ENCODE measurements at places on chromosomes 1 and 21.
A peak's percentile ranks its signal among the peaks of the same experiment; 100 is the strongest.

GRCh38 chr1:183186841-183187240, 777 bp downstream of the LAMC2 start:
- DNase-seq: no peak

DNA sequence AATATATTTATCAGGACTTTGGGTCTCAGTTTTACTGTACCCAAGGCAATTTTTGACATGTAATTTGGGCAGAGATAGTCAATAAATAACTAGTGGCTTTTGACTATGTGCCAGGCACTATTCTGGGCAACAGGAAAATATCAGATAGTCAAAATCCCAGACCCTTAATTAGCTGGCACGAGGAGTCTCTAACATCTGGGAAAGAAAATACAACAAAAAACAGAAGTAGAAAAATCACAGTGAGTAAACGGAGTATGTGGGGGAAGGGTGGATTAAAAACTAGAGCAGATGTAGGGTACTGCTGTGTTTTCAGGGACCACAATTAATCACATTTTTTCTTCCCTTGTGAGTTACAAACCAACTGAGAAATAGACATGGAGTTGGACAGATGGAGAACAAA, 217.8 kb downstream of the NCAM2 start:
- DNase-seq: no peak

- DNase-seq: peak; percentile 59
Observed at GRCh38 chr1:101357444-101357986, 120.7 kb downstream of the S1PR1 start.

DNA sequence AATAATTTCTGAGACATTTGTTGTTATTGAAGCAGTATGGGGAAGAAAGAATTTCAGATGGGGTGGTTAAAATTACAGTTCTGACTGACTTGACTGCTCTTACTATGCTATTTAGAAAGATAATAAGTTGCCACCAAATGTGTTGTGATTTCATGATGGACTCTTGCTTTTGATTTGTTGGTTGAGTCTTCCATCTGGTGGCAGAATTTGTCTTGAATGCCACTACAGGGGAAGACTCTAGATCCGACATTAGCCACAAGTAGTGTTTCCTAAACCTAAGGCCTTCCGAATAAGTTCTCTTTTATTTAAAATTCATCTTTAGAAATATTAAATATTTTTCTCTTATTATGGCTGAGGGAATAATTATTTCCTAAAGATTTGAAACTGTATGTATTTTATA, 190.9 kb upstream of the ADGRL4 start:
- peak; percentile 22 for DNase-seq

- DNase-seq: no peak
Observed at GRCh38 chr1:92848201-92848600, 16.4 kb downstream of the RPL5 start.

- no peak for DNase-seq
Observed at GRCh38 chr1:219345953-219346352, 172.3 kb downstream of the LYPLAL1 start.

GRCh38 chr1:43803105-43803504, 95.8 kb downstream of the ST3GAL3 start:
- no peak for DNase-seq

- DNase-seq: no peak
Observed at GRCh38 chr1:159854116-159854692, 8.3 kb downstream of the VSIG8 start.

- DNase-seq: no peak
Observed at GRCh38 chr1:196306421-196306820, 301.8 kb downstream of the KCNT2 start.

DNA sequence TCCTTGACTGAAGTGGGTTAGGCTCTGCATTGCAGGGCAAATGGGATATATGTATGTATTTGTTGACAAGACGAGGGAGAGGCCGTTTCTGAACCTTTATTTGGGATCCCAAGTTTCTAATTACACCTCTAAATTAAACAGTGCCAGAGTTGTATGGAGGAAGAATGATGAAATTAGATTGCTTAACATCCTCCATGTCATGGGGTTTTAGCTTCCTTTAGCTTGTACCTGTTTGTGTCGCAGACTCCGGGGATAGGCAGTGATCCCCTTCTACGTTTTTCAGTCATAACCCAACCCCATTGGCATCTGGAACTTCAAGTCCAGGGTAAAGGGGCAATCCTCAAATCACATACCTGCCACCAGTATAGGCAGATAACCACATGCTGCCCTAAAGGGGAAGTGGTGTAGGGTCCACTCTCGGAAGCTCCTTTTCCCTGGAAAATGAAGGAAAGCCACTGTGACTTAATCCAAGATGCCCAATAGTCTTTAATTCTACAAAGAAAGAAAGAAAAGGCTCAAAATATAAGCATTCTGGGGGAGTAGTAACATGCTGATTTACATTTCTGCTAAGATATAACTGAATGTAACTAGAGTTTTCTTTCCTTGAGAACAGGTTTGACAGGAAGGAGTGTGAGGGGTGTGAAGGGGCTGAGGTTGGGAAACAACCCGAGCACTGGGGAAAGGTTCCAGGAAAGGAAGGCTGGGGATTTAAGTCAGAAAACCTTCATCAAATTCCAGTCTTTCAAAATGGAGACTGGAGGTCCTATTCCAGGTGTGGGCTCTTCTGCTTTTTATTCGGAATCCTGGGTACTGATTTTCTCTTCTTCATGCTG, 77.6 kb downstream of the RGL1 start:
- DNase-seq: no peak

GRCh38 chr1:44031252-44032169, at the start of gene SLC6A9:
Gene SLC6A9 (minus strand): TSS chr1:44031462. CDS start chr1:44024277, 7,185 bp downstream.
- DNase-seq: no peak

- no peak for DNase-seq
Observed at GRCh38 chr21:29320031-29320430, 21.3 kb downstream of the BACH1 start.

GRCh38 chr1:29325675-29326074, 89.4 kb downstream of the PTPRU start:
- DNase-seq: no peak

DNA sequence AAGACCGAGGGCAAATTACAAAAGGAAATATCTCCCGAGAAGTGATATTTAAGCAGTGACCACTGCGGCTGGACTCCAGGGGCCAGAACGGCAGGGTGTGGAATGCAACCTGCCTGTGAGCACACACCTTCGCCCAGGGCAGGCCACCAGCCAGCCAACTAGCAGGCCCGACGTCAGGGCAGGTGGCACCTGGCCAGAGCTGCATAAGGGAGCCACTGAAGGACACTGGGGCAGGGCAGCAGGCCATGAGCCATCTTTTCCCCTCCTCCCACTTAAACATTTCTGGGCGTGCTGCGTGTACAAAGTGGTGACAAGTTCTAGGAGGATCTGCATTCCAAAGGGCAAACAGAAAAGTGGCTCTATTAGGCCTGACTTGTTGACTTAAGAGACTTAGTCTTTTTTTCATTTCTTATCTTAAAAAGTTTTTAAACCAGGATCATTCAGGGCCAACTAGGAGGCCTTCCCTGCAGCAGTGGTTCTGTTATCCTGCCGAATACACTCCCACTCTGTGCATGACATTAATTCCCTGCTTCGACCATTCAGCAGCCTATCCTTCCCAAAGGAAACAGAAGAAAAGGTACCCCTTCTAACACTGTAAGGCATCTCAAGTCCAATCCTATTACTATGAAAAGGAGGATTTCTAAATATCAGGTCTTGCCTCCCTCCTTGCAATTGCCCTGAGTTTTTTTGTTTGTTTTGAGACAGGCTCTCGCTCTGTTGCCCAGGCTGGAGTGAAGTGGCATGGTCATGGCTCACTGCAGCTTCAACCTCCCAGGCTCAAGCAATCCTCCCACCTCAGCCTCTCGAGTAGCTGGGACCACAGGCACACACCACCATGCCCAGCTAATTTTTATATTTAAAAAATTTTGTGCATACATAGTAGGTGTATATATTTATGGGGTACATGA, 96.3 kb downstream of the BCAR3 start:
- DNase-seq: no peak

DNA sequence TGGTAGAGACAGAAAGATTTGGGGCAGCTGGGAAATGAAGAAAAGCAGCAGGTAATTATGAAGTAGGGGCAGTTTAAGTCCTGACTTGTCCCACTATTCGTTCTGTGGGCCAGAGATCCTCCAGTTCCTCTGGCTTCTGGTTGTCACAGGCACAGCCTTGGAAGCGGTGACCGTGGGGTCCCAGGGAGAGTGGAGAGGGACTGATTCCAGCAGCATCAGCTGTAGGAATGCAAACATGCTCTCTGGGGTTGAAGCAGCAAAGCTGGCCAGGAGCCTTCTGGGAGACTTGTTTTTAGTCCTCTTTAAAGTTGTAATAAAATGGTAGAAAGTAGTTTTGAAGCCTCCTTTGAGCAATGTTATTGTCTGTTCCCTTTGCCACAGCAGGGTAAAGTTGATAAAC, 488.0 kb downstream of the LMO4 start:
- DNase-seq: no peak

- DNase-seq: no peak
Observed at GRCh38 chr1:208950206-208950605, 633.3 kb upstream of the CAMK1G start.

DNA sequence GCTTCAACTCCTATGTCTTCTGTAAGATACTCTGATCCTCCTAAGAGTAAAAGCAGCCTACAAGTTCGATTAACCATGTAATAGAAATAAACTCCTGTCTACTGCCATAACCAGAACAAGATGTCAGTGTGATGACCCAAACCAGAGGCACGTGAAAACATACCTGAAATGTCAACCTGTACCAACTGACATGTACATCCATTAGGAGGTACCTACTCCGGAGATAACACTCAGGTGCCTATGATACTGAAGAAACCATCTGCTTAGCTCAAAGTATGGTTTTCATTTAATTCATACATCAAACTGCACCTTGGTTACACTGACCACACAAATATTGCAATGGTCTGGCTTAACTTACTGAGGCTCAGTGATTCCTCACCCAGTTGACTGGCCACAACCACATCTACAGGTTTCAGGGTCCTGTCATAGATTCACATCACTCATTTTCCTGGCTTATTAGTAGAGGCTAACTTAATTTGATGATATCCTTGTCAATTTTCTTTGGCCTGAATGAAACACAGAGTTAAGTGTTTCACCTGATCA, 4.4 kb downstream of the ITPKB start:
- no peak for DNase-seq

GRCh38 chr1:48079096-48079495, 81.9 kb upstream of the TRABD2B start:
- no peak for DNase-seq

DNA sequence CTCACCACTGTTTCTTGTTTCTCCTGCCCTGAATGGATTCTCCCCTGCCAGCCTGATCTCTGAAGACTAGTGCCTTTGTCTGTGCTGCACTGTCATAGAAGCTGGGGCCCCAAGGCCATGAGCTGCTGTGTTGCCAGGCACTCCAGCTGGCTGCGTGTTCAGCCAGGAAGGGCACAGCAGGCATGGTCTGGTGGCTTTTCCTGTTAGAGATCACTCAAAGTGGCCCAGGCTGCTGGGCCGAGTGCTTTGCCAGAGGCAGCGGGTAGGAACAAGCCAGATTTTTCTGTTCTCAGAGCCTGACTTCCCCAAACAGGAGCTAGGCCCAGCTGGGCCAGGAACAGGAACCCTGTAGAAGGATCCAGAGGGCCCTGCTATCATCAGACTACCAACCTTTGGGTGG, 5.2 kb downstream of the ADPRS start:
- DNase-seq: no peak

GRCh38 chr1:234603221-234604204, 6.5 kb downstream of the IRF2BP2 start:
- no peak for DNase-seq

DNA sequence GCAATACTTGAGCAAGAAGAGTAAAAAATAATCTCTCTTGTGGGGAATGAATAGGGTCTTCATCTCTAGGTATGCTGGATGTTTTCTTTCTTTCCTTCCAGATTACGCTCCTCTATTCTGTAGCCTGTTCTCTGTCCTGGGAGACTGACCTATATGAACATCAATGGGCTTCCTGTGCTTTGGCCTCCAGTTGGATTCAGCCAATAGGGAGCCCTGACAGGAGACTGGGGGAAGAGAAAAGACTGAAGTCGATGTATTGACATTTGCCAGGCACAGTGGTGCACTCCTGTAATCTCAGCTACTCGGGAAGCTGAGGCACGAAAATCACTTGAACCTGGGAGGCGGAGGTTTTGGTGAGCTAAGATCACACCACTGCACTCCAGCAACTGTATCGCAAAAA, 17.6 kb downstream of the SEMA6C start:
- DNase-seq: no peak

DNA sequence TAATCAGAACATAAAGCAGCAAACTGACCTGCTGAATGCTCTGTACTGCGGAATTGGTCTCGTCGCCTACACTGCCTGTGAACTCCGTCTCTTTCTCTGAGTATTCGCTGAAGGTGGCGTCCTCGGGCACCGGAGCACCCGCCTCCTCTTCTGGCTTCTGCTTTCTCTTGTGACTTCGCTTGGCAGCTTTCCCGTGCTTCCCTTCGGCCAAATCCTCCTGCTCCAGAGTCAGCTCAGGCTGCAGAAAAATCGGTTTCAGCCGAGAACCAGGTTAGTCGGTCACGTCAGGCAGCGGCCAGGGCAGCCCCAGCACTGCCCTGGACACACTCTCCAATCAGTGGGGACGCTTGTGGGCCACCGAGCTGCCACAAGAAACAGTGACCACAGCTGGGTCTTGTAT, 35.8 kb upstream of the RIPK4 start:
- DNase-seq: no peak

- no peak for DNase-seq
Observed at GRCh38 chr1:19088717-19089442, 121.2 kb downstream of the UBR4 start.

DNA sequence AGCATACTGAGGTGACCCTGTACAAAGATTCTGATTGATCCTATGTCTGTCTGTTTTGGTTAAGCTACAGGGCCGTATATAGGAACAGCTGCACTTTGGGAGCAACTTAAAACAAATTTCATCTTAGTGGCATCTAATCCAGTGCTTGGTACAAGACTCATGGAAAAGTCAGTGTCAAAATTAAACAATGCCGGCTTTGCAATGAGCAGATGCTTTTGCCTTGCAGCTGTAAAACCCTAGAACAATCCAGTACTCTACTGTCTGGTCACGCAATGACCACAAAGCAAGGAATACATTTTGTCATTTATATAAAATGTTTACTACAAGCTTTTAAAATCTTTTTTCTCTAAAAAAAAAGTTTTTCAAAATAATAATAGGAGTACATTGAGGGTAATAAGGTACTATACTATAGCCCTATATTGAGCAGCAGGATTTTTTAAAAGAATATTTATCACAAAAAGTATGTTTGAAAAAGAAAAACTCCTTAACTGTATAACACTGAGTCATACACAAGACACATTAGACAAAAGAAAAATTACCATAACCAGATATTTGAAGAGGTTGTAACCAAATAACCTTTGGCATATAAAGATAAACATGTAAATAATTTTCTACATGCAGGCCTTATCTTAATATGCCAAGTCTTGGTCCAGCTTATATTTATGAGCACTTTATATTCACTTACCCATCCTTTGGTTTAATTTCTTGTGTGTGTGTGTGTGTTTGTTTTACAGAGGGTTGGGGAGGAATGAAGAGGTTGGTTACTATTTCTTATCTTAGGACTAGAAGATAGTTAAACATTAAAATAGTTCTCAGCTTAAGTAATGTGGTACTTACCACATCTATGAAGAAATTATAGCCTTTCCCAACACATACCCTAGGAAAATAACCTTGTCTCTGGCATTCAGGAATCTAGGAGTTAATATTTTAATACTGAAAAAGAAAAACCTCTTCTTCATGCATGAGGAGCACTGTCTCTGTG, 262.3 kb downstream of the FAF1 start:
- DNase-seq: no peak

All from HCT116 (cell line).